Stimulated activated CD8-positive, alpha-beta memory T cell treated with anti-CD3 and anti-CD28 coated beads, Interleukin-2, amount 100 ng/mL, for 48 hours (primary cell): ENCODE measurements at places on chromosomes 5 and 9.

GRCh38 chr9:114124666-114125475 lies 25.8 kb upstream of the KIF12 start:
- no peak for DNase-seq

- no peak for DNase-seq
Measured at GRCh38 chr9:92749071-92749933, 15.3 kb downstream of the BICD2 start.

- DNase-seq = no peak
Measured at GRCh38 chr9:131747352-131747751, 7.5 kb upstream of the RAPGEF1 start.

DNA sequence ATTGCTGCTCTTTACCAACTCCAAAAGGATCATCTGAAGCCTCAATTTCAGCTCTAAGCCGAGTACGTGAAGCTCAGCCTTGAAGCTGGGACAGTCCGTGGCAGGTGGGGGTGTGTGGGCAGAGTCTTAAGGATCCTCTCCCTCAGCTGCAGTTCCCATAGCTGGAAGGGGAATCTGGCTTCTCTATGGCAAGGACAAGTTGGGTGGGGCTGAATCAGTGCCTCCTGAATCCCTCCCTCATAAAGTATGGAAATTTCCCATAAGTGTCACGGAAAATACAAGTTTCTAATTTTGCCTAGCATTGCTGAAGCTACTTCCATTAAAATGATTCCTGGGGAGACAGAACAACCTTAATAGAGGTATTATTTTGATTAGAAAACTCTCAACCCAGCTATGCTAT lies 47.9 kb upstream of the SMIM32 start:
- no peak for DNase-seq

GRCh38 chr5:43648499-43649124 lies 45.6 kb downstream of the NNT start:
- no peak for DNase-seq

GRCh38 chr9:134365791-134366222 lies 39.6 kb downstream of the RXRA start:
- no peak for DNase-seq

DNA sequence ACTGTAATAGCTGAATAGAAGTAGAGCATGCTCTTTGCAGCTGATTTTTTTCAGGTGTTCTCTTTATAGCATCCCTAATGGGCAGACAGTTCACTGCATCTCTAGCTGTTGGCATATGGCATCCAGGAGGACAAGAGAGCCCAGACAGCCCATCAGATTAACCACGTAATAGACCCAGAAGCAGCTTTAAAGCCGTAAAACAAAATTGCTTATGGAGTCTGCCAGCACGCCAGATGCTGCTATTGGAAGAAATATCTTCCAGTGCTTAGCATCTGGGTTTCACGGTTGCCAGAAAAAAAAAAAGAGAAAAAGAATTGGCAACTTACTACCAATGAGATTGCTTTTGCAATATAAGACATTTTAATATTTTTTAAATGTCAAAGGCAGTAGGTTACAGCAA lies 869.4 kb upstream of the NUDT12 start:
- no peak for DNase-seq
